ENCODE measurements at places on chromosomes 2 and 18. TPM values are rescaled to one million over a fixed set of nuclear protein-coding genes. Genes with fewer than 3 reads are reported as not detected.

The IL1RN gene
- 0.60 TPM for polyA plus RNA-seq

The OR6B2 gene
- not detected for polyA plus RNA-seq

GRCh38 chr2:221810650-221811049 lies 238.5 kb upstream of the EPHA4 start:
- DNase-seq: no peak

DNA sequence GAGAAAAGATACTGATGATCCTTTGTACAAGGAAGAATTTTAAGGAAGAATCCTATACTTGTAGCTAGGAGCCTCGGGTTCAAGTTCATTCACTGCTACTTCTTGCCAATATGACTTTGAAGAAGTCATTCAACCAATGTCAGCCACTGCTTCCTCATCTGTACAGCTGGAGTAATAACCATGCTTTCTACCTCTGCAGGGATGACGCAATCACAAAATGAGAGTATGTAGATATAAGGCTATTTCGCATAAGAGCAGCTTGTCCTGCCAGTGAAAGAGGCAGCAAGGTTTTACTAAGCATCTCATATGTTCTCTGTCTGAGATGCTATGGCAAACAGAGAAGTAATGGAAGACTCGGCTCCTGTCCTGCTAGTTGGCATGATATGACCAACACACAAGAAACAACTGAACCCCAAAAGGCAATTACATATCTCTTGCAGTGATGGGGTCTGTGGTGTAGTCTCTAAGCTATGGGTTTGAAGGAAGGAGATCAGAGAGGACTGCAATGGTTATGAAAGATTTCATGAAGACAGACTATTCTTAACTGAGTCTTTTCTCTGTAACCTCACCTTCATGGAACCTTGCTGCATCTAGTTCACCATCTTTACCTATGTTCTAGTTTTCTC lies 9.2 kb downstream of the AAK1 start:
- DNase-seq: no peak
